ENCODE measurements at places on chromosomes 12 and 14.

- H3K4me3 ChIP-seq: no peak overlapping the region
- no peaks in the 10 kb centered on the region for H3K27me3 ChIP-seq
- DNase-seq: no peak
- H3K36me3 ChIP-seq: no peaks in the 10 kb centered on the region
Measured at GRCh38 chr12:50059440-50060119, 2.2 kb downstream of the ASIC1 start.

GRCh38 chr12:65695113-65695865, 129.0 kb upstream of the HMGA2 start:
- H3K27me3 ChIP-seq: no peaks in the 10 kb centered on the region
- H3K4me1 ChIP-seq: no peaks in the 10 kb centered on the region
- DNase-seq: no peak
- no peaks in the 10 kb centered on the region for H3K36me3 ChIP-seq
- no peak overlapping the region for H3K27ac ChIP-seq
- no peak overlapping the region for H3K4me3 ChIP-seq

DNA sequence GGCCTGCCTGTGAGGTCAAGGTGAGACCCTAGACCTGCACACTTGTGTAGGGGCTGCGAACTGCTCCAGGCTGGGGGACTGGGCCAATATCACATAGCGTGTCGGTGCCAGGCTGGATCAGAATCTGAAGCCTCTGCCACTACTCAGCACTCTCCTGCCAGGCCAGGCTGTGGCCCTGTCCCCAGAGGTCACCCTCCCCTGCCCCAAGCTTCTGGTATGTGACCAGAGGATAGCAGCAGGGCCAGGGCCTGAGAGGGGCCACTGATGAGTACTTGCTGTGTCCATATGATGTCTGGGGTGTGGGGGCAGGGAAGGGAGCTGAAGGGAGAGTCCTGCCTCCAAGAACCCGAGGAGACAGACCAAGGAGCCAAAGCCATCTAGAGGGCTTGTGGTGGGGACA, 17.8 kb downstream of the ARL6IP4 start:
- H3K4me3 ChIP-seq: no peak overlapping the region
- DNase-seq: no peak
- H3K27me3 ChIP-seq: no peaks in the 10 kb centered on the region
- H3K4me1 ChIP-seq: no peaks in the 10 kb centered on the region
- no peak overlapping the region for H3K27ac ChIP-seq

DNA sequence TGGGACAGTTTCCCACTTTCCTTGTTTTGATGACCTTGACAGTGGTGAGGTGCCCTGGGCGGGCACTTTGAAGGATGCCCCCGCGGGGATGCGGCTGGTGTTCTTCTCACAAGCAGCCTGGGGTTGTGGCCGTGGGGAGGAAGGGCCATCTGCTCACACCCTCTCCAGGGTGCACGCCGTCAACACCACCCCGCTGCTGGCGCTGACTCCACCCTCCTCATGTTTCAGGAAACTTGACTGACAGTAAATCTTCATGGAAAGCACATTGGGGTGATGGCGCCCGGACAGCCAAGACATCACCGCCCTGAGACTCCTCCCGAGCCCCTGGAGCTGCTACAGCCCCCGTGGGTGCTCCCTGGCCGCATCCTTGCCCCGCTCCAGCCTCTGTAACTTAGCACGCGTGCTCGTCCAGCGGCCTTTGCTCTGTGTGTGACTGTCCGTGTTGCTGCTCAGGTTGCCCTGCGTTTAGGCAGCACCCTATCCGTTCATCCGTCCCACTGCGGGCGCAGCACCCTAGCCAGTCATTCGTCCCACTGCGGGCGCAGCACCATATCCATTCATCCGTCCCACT, 150.2 kb upstream of the C14orf180 start:
- no peak overlapping the region for H3K4me3 ChIP-seq
- H3K27me3 ChIP-seq: no peaks in the 10 kb centered on the region
- H3K36me3 ChIP-seq: no peaks in the 10 kb centered on the region
- H3K4me1 ChIP-seq: no peaks in the 10 kb centered on the region
- no peak for DNase-seq

DNA sequence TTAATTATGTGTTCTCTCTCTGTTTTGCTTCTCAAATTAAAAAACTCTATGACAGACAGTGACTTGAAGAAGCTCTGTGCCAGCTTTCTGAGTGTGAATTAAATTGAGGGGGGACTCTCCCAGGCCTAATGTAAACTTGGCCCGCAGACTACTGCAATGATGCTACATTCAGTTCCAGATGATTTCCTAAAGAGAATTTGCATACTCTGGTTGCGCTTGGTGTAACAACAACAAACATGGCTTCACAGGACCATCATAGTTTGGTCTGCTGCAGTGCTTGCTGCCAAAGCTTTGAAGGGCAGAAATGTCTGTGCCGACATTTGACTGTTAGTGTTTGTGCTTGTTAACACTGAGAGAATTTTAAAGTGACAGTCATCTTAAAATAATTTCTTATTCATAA, 25.0 kb downstream of the CFAP54 start:
- H3K27ac ChIP-seq: peak overlapping the region; percentile 50
- no peaks in the 10 kb centered on the region for H3K36me3 ChIP-seq
- DNase-seq: no peak
- H3K4me3 ChIP-seq: no peak overlapping the region

DNA sequence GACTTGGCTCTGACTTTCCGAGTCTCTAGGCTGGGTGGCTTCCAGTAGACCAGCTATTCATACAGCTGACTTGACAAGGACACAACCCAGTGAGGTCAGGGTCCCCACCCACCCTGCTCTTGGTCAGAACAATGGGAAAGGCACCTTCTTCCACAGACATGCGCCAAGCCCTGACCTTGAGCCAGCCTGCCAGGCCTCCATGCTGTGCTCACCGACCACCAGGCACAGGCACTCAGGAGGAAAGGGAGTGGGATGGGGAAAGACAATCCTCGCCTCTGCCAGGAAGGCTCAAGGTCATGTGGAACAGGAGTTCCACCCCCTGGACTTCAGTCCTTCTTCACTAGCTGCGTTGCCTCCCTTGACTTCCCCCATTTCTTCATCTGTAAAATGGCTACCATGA, 31.4 kb downstream of the GALNT16 start:
- H3K27ac ChIP-seq: no peak overlapping the region
- H3K36me3 ChIP-seq: no peaks in the 10 kb centered on the region
- no peak overlapping the region for H3K4me3 ChIP-seq
- no peak for DNase-seq

DNA sequence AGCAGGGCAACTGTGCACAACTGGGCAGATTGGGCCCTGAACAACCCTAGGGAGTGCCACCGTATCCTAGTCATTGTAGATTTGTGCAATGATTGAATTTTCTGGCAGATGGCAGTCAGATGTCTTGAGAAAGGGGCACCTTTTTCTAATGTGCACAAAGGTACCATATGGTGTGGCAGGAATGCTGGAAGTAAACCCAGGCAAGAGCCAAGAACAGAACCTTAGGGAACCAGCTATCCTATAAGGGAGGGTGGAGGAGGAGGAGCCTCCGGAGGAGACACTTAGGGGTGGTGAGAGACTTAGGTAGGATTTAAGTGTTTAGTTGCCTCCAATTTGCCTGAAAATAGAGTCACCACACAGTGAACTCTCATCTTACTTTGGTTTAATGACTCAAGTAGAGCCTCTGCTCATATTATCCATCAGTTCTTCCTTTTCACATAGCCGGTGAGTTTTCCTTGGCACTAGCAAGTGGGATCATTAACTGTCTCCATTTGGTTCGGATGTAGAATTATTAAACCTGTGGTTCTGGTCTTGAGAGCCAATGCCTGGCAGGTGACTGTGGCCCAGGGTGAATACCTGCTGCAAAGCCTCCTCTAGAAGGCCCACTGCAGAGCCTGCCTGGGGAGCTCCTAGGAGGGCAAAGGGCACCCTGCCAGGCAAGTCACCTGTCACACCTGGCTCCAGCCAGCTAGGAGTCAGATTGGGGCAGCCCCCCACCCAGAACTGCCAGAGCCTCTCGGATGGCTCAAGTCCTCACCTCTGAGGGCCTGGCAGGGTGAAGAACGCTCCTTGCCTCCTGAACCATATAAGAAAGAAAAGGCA, 184.4 kb upstream of the HIF1A start:
- no peaks in the 10 kb centered on the region for H3K4me1 ChIP-seq
- no peaks in the 10 kb centered on the region for H3K27me3 ChIP-seq
- H3K27ac ChIP-seq: peak overlapping the region; percentile 31
- no peak overlapping the region for H3K4me3 ChIP-seq

DNA sequence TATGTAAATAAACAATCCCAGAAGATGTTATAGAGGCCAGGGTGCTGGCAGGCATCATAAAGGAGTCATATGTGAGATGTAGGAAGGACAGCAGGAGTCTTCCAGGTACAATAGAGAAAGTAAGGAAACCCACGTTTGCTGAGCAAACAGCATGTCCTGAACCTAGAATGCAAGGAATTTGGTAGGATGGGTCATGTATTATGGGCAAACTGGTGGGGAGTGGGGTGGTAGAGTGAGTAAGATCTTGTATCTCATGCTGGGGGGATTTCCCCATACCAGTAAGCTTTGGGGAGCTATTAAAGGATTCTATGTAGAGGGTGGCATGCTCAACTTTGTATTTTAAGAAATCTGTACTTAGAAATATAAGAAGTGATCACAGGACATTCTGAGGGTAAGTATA, 41.0 kb downstream of the CDKL1 start:
- H3K4me3 ChIP-seq: no peak overlapping the region
- DNase-seq: no peak
- peaks cover 27% of the 10 kb centered on the region for H3K4me1 ChIP-seq
- no peaks in the 10 kb centered on the region for H3K27me3 ChIP-seq
